Inflammatory macrophage (primary cell): ENCODE measurements at places on chromosomes 1 and 21.

DNA sequence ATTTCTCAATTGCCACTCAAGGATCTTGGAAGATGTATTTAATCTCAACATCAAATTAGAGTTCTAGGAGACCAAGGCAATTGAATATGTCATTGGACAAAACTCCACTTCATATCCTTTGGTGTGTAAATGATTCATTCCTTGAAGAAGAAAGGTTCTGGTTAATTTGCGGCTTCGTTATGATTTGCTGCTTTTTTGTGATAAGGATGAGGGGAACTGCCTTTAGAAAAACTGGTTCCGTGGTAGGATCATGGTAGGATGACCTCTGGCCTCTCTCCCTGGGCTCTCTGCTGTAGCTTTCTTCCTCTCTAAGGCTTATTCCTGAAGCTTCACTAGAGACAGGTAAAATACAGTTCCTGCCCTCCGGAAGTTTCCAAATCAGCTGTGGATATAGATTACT is 51.5 kb upstream of the ERRFI1 start:
- no peak for DNase-seq

DNA sequence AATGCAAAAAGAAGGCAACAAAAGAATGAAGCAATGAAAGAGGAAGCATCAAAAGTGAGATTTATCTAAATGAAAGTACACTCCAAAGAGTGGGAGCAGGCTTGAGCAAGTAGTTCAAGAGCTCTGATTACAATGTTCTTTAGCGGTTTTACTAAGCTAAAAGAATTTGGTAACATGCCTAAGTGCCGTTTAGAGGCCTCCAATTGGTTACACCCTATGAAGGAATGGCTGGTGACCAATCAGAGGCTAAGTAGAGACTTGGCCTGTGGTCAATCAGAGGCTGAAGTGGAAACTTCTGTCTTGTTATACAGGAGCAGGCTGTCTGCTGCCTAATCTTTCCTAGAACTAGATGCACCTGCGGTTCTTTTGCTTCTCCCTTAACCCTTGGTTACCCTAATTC is 59.1 kb downstream of the PTGFR start:
- DNase-seq: no peak

DNA sequence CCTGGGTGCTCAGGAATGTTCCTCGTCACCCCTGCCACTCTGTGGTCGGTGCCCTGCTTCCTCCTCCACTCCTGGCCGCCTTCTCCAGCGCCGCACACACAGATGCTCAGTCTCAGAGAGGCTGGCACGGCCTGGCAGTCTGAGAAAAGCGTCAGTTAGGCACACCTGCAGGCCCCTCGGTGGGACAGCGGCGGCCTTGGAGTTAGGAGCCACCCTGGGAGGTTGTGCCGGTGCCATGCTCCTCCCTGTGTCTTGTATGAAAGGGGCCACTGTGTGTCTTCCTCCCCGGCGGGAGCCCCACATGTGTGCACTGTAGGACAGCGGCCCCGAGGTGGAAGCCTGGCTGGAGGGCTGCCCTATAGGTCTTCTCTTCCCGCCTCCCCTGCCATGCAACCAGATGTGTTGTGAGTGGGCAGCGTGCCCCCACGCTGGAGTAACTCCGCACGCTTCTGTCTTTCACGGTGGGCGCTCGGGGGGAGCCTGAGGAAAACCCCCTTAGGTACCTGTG is 145.2 kb downstream of the PGBD5 start:
- no peak for DNase-seq

DNA sequence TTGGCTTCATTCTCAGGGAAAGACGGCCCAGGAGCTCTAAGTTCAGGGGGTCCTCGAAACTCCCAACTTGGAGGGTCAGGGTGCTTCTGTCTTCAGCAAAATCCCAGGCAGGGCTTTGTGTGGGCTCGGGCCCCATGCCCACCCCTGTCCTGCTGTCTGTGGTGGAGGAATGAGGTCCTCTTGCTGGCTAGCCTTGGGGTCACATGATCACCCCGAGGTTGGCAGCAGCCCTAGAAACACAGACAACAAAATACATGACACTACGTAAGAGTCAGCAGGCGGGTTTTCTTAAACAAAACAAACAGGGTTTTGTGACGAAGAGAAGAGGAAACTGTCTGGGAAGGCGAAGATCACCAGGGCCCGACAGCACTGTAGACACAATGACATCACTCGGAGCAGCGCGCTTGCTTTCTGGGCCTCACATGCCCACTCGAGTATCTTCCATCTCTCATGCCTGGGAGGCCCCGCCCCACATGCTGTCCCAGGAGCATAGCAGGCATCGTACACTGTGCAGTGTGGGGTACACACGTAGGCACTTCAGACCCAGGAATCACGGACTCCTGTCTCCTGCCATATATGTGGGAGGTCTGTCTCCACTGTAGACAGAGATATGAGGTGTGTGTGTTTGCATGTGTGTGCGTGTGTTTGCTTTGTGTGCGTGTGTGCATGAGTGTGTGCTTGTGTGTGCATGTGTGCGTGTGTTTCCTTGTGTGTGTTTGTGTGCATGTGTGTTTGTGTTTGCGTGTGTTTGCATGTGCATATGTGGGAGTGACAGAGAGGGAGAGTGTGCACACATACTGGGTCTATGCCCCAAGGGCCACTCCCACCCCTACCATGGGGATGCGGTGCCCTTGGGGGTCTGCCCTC is 94.7 kb downstream of the SIK1 start:
- peak; percentile 78 for DNase-seq

DNA sequence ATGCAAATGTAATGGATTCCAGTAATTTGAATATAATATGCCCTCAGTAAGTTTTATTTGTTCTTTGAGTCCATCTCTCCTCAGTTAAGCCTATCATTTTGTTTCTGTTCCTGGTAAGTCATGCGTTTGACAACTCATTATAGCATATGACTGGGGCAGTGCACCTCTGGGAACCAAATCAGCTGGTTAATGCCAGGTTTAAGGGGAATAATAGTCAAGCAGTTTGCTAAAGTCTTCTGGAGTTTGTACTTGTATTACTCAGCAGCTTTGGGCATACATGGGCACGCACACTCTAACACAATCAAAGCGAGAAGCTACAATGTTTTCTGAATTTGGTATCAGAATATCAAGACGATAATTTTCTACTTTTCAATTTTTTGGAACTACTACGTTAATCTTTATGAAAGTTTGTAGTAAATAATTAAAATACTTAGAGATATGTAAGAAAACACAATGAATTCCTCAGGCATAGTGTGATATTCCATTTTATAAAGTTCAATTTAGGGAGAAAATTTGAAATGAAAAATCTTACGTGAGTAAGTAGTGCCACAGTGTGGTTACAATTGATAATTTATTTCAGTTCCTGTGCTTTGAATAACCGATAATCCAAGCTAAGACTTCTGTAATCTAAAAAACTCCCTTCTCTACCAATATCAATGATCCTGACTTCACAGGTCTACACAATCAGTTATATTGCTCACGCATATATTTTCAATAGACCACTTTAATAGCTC is 43.8 kb upstream of the KCTD3 start:
- no peak for DNase-seq

GRCh38 chr1:196115646-196116045 is 492.6 kb downstream of the KCNT2 start:
- no peak for DNase-seq

DNA sequence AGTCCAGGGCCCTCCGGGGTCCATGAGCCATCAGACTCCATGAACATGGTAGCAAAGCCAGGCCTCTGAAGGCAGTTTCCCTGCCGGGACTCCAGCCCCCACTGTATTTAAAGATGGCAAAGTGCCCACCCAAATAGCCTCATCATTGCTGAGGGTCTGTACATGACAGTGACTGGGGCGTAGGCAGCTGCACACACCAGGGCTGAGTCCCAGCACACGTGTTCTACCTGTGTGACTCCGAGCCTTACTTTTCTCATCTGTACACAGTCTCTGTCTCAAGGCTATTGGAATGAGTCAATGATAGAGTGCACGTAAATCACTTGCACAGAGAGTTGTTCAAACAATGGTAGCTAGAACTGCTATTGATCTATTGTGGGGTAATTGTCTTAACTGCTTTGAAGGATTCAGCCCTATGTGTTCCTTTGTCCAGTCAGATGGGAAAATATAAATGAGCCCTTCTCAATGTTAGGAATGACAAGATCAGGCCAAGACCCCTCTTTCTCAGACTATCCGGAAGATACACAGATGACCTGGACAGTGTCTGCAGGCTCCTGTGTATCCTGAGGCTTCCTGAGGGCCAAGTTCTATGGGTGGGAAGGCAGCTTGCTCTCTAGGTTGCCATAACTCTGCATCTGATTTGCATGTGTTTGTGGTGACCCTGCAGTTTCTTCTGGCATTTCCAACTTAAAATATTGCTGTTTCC is 48.9 kb downstream of the RASSF5 start:
- no peak for DNase-seq

GRCh38 chr1:175320804-175321203 is 128.2 kb upstream of the KIAA0040 start:
- DNase-seq: no peak

DNA sequence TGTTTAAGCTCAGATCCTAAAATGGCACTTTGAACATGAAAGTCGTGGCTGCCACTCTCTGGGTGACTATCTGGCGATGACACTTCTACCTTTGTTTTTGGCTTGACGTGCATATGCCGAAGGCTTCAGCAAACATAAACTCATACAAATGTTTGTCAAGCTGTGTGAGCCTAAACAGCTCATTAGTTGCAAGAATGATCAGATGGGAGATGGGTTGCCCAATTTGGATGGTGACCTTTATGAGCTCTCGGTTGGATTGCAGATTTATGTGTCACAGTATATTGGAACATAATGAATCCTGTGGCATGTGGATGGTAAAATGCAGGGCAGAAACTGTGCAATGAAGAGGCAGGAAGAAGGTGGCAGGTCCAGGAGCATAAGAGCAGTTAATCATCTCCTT is 229.3 kb downstream of the DISC1 start:
- peak; percentile 61 for DNase-seq

GRCh38 chr1:221725735-221726672 is 15.9 kb downstream of the DUSP10 start:
- DNase-seq: peak; percentile 71

- DNase-seq: no peak
Observed at GRCh38 chr1:205575294-205575885, 56.4 kb downstream of the ELK4 start.

DNA sequence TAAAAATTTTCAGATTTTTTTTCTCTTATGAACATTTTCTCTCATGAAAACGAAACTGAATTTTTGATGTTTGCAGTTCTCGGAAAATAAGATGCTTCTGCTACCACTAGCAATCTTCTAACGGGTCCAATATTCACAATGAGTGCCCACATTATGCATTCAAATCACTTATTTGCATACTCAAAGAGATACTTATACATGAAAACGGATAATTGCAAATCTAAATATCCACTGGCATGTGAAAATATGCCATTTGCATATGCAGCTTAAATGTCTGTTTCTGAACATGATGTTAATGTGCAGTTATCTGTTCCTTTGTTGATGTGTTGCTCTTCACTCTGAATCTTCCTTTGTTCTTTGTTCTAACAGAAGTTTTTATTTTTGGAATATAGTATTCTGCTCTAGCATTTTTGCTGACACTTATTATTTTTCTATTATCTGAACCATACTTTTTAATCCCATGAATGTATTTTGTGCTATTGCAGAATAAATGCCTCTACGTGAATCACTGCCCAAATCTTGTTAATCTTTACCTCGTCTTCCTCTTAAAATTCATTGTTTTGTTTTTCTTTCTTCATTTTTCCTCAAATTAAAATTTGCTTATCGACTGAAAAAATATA is 259.4 kb upstream of the BRINP3 start:
- no peak for DNase-seq

GRCh38 chr1:19036813-19037605 is 80.5 kb upstream of the IFFO2 start:
- no peak for DNase-seq

- DNase-seq: no peak
Observed at GRCh38 chr1:53134961-53135734, 7.3 kb downstream of the SLC1A7 start.

GRCh38 chr1:202905331-202905730 is 16.4 kb upstream of the RABIF start:
- no peak for DNase-seq
